ENCODE measurements at places on chromosomes 5 and 9.
A peak's percentile ranks its signal among the peaks of the same experiment; 100 is the strongest.

DNA sequence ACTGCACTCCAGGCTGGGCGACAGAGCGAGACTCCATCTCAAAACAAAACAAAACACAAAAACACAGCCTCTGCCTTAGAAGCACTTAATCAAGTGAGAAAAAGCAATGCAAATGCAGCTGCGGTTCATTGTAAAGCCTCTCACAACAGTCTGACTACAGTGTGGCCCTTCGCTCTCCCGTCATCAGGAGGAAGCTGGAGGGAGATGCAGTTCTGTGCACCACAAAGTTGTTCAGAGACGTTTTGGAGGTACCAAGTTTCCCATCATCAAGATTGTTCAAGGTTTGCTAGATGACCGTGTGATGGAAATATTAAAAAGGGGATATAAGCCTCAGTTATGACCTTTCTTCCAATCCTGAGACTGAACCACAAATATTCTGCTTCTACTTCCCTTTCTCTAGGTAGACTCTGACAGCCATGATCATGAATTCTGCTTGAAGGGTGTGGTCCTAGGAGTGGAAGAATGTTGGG is 40.9 kb downstream of the SEC61B start:
- DNase-seq, result no peak

DNA sequence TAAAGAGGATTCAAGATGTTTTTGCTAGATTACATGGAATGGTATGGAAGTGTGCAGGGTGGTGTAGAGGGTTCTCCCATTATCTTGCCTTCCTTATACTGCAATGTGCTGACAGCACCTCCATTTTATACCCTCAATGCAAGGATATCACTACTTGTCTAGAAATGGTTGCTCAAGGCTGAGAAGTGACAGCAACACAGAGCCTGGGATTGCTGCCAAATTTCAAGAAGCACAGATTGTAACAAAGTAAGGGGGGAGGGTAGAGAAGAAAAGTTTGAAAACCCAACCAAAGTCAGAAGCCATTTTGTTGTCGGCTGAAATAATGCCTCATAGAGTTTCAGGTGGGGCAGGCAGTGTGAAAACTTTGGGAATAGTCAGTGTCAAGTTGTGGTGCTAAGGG is 29.8 kb downstream of the PCDHAC2 start:
- no peak for DNase-seq

- peak; percentile 58 for DNase-seq
Observed at GRCh38 chr5:90528601-90529193, 687 bp downstream of the LYSMD3 start.

DNA sequence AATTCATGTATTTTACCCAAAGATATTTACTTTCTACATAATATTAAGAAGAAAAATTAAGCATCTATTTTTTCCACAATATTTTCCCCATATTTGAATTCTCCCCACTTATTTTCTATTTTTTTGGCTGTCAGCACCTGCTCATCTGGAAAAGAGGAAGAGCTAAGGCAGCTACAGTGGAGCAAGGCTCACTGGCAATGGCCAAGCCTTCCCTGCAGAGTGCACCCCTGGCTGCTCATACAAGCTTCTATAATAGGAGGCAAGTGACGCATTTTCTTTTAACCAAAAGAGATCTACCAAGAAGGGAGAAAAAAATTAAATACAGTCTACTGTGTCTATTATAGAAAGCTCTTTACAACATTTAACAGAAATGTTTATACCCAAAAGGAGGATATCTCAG is 72.5 kb downstream of the AUH start:
- no peak for DNase-seq

DNA sequence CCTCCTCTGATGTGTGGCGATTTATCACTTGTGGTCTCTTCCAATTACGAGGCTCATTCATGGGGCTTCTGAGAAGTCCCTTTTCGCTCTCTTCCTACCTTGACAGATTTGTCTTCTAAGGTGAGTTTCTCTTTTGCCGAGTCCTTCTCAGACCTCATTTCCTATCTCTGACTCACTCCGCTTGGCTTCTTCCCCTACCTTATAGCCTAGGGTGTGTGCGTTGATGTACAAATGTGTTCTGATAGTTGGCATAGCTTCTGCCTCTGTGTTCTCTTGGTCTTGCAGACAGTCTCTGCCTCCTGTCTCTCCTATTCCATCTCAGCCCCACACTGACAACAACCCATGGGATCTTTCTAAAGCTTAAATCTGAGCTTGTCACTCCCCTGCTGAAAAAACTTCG is 56.9 kb upstream of the SHB start:
- no peak for DNase-seq

- no peak for DNase-seq
Observed at GRCh38 chr5:83472213-83472507, 616 bp downstream of the VCAN start.

GRCh38 chr5:10295619-10296326 is 11.9 kb downstream of the CMBL start:
- DNase-seq, result no peak

DNA sequence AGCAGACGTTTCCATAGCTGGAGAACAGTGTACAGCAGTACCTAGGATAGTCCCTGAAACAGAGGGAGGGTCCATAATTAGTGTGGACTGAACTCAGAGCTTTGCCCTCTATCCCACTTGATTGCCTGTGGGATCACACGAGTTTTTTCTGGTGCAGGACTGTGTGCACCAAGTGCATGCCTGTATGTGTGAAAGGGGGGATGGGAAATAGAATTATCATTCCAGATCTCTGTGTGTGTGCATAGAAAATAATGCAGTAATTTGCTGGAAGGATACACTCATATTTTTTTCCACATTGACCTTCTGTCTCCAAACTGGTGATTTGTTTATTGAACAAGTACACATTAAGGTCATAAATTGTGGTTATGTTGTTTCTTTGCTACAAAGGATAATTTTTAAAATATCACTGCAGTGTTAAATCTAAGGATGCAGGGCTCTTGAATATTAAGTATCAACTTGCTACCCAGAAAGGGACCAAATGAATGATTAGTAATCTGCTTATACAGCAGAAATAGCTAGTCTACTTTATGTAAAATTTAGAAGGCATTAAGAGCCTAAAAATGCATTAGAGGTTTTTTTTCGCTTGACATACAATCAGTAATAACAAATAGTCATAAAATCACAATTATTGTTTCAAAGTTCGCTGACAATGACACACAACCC is 292.9 kb downstream of the CDH18 start:
- no peak for DNase-seq

GRCh38 chr9:34125681-34126206 is 754 bp downstream of the DCAF12 start:
- DNase-seq, result no peak

DNA sequence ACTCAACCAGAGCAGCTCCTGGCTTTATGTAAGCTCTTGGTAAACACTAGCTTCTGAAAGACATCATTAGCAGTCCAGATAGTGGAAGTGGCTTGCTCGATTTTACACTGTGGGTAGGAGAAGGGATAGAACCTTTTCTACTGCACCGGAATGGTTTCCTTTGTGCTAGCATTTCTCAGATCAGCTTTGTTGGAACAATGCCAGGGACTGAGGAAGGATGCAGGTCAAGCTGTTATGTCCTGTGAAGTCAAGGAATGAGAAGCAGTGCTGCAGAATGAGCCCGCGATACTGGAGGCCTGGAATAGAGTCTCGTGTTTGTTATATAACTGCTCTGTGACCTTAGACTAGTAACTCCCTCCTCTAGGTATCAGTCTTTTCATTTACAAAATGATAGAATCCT is 233.6 kb downstream of the GABRB2 start:
- DNase-seq, result peak; percentile 3

- peak; percentile 90 for DNase-seq
Observed at GRCh38 chr5:90301248-90301647, 108.3 kb downstream of the CETN3 start.

DNA sequence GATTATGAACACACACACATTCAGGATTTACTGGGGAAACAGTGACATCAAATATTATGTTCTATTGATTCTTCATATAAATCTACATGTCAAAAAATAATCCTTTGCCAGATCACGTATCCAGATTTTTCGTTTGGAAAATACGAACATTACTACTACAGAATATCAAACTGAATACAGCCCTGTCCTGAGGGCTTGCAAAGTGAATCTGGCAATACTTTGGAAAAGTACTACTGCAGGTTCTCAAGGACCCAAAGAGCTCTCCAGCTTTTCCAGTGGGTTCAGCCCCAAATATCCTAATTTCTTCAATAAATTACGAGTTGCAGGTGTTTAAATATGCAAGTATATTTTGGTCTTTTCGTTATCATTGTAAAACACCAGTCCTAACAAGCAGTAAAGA is 411 bp upstream of the NDUFS4 start:
- no peak for DNase-seq

DNA sequence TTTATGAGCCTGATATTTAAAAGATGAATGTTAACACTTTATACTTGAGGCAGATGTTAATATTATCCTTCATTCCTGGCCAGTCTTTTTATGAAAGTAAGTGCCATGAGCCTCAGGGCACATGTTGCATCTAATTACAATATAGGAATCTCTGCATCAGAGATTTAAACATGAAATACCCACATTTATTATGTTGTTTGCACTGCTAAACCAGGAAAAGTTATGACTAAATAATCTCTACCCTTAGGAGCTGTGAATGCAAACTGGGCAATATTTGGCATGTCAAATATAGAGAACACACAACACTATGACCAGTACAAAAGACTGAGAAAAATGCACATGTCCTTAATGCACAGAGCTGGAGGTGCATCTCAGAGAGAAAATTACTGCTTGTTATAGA is 526.1 kb upstream of the GRAMD2B start:
- no peak for DNase-seq

All from RPMI8226 (cell line).